ENCODE measurements at places on chromosomes 5 and 9. TPM values are rescaled to one million over a fixed set of nuclear protein-coding genes. Genes with fewer than 3 reads are reported as not detected.
A peak's percentile ranks its signal among the peaks of the same experiment; 100 is the strongest.

The TMEM215 gene
- polyA plus RNA-seq = 0.12 TPM

DNA sequence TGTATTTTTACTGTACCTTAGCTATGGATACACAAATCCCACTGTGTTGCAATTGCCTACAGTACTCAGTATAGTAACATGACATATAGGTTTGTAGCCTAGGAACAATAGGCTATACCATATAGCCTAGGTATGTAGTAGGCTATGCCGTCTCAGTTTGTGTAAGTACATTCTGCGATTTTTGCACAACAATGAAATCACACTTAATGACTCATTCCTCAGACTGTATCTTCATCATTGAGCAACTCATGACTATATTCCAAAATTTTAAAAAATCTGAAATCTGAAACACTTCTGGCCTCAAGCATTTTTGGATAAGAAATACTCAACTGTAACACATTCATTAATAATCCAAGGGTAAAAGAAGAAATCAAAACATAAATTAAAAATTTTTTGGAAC is 666.8 kb upstream of the GRAMD2B start:
- DNase-seq = no peak

- no peak for DNase-seq
Observed at GRCh38 chr9:18359335-18359734, 114.6 kb upstream of the ADAMTSL1 start.

DNA sequence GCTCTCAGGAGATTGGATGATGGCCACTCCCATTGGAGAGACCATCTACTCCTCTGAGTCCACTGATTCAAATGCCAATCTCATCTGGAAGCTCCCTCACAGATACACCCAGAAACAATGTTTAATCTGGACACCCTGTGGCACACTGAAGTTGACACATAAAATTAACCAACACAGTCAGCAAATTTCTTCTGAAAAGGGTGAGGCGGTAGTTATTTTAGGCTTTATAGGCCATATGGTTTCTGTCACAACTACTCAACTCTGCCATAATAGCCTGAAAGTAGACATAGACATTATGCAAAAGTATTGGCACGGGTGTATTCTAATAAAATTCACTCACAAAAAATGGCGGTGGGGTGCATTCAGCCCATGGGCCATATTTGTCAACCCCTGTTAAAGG is 244.5 kb upstream of the VLDLR start:
- DNase-seq = no peak

GRCh38 chr5:10324518-10325370 is 17.0 kb upstream of the CMBL start:
- no peak for DNase-seq

DNA sequence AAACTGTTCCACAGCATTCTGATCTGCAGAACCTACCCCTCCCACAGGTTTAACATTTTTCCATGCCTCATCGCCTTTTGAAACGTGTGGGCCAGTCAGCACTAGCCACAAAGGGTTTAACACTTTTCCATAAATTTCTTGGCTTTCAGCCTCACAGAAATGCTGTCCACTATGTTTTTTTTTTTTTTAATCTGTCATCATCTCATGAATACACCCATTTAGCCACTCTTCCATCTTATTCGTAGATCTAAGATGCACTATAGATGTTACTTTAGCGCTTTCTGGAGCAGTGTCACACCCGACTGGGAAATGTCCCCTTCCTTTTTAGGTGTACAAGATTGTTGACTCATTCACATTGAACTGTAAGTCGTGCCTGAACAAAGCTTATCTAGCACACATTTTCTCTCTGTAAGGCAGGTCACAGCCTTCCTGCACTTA is 62.3 kb downstream of the GCNT1 start:
- DNase-seq = no peak

- no peak for DNase-seq
Observed at GRCh38 chr5:41641621-41642020, 131.2 kb upstream of the PLCXD3 start.

DNA sequence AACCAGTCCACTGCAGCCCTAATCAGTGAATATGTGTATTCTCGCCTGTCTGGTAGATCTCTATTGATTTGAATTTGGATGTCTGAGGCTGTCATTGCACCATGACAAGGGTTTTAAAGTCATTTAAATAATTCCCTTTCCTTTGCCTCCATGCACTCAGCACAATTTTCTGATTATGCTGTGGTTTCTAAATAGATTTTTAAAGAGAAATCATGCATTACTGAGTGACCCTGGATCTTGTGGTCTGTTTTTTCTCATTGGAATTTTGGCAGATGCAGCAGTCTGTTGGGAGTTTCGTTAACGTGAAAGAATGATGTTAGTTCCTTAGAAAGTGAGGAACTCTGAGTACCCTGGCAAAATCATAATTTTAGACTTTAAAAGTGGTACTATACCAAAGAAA is 396.0 kb downstream of the LRRC70 start:
- DNase-seq = no peak

The PFN3 gene
- 2.0 TPM for polyA plus RNA-seq

- no peak for DNase-seq
Observed at GRCh38 chr5:35671541-35672295, 54.1 kb downstream of the SPEF2 start.

- no peak for DNase-seq
Observed at GRCh38 chr5:137560420-137560819, 61.3 kb upstream of the SPOCK1 start.

GRCh38 chr5:149478761-149479160 is 72.5 kb downstream of the CSNK1A1 start:
- DNase-seq = no peak

- no peak for DNase-seq
Observed at GRCh38 chr5:4995014-4995413, 145.1 kb upstream of the ADAMTS16 start.

GRCh38 chr9:96062854-96063253 is 187.4 kb downstream of the ERCC6L2 start:
- DNase-seq = no peak

DNA sequence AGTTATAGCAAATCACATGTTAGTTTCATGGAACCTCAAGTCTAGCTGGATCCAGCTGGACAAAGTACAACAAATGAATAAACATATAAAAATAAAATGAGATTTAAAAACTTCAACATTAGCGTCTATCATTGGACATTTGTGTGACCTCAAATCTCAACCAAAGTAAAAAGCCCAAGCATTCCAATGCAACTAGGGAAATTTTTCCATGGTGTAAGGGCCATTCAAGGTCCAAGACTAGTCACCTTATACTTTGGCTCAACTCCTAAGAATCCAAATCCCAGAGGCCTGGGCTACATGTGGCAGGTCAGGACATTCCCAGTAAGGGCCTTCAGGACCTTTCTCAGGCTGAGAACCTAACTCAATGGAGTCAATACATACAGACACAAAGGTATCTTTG is 137.4 kb upstream of the DMAC1 start:
- DNase-seq = no peak

GRCh38 chr5:138725153-138725817 is 27.9 kb upstream of the CTNNA1 start:
- peak; percentile 62 for DNase-seq

The FOXD4 gene
- polyA plus RNA-seq = 0.62 TPM

DNA sequence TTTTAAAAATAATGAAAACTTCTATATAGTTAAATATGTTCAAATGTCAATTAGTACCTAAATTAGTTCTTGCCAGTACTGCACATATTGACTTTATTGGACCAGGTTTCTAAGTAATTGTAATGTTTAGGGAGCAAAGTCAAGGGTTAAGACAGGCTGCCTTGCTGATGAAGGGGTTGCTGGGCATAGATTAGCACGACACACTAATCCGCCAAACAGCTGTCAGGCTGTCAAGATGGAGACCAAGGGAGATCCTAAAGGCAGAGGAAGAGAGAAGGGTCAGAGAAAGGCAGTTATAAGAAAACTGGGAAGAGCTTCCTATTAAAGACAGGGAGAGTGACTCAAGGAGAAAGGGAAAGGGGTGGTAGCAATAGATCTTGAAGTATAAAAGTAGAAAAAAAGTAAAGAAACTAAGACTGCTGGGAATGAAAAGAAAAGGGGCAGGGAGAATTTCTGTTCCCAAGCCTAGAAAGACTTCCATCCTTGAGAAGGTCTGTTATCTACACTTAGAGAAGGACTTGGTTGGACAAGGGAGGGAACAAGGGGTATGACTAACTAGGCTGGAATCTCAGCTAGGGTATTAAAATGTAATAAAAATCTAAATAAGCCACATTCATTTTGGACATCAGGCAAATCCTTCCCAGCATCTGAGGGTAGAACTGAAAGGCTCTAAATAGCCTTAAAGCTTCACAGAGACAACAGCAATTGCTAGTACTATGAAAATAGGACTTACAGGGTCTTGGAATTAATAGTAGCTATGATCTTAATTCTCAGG is 188.7 kb downstream of the FBXL17 start:
- no peak for DNase-seq

GRCh38 chr5:65474130-65474711 is 7.5 kb downstream of the ADAMTS6 start:
- DNase-seq = no peak

The FAM153A gene
- polyA plus RNA-seq = 0.75 TPM

DNA sequence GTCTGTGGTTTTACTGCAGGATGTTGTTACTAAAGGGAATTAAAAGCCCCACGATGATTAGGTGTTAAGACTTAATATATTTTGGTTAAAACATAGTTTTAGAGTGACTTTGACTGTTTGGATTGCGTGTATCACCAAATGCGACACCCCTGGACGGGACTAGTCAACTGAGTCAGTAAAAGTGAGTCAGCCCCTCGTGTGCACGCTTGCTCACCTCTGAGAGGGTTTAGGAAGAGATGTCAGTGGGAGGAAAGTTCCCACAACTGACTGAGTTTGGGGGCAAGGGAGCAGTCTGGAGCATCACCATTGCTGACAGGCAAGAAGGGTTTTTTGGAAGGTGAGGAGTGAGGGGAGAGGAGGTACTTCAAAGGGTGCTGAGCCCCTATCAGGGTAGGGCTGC is 14.4 kb upstream of the DMRT3 start:
- DNase-seq = no peak

GRCh38 chr5:13860146-13860545 is 84.3 kb downstream of the DNAH5 start:
- DNase-seq = peak; percentile 6

Data from left kidney (tissue), 8 donors.